Stimulated activated CD8-positive, alpha-beta memory T cell treated with anti-CD3 and anti-CD28 coated beads, Interleukin-4, amount 100 ng/mL, for 1 hour (primary cell): ENCODE measurements at places on chromosomes 7 and 10.

DNA sequence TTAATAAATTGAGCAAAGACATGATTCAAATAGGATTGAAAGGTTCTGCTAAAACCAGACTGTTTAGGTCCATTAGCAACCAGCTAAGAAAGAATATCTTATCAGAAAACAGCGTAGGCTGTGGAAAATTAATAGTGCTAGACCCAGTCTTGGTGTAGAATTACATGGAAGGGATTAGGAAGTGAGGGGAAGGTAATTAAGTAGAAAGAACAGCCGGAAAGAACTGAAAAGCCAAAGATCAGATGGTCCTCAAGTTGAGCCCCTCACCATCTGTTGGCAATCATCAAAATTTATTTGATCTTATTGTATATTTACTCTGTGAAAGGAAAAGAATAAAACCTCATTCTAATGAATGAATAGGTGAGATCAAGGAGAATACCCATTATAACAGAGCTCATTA lies 50.1 kb downstream of the COL1A2 start:
- no peak for DNase-seq

GRCh38 chr7:103651593-103652377 lies 205.8 kb upstream of the SLC26A5 start:
- no peak for DNase-seq

DNA sequence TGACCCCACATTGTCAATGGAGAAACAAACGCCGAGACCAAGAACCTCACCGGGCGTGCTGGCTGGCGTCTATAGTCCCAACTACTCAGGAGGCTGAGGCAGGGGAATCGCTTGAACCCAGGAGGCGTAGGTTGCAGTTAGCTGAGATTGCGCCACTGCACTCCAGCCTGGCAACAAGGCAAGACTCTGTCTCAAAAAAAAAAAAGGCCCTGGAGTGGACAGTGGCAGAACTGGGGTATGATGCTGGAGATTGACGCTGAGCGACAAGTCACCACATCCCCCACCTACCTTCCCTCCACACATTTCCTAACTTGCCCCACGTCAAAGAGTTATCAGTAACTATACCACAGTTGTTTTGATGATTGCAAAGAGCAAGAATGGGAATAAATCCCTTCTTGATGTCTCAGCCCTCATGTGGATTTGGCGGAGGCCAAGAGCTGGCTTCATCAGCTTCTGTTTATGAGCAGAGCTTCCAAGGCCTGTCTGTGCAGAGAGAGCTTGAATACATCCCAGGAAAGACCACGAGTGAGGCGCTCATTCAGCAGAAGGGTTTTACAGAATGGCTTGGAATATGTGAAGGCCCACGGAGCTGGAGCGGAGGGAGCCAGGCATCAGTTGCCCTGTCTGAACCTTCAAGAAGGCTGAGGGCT lies 28.0 kb upstream of the TNS3 start:
- no peak for DNase-seq

GRCh38 chr10:77452952-77453564 lies 184.6 kb downstream of the KCNMA1 start:
- DNase-seq = no peak

- DNase-seq = no peak
These were observed 92.4 kb upstream of the PIK3CG start for GRCh38 chr7:106772655-106773108.

DNA sequence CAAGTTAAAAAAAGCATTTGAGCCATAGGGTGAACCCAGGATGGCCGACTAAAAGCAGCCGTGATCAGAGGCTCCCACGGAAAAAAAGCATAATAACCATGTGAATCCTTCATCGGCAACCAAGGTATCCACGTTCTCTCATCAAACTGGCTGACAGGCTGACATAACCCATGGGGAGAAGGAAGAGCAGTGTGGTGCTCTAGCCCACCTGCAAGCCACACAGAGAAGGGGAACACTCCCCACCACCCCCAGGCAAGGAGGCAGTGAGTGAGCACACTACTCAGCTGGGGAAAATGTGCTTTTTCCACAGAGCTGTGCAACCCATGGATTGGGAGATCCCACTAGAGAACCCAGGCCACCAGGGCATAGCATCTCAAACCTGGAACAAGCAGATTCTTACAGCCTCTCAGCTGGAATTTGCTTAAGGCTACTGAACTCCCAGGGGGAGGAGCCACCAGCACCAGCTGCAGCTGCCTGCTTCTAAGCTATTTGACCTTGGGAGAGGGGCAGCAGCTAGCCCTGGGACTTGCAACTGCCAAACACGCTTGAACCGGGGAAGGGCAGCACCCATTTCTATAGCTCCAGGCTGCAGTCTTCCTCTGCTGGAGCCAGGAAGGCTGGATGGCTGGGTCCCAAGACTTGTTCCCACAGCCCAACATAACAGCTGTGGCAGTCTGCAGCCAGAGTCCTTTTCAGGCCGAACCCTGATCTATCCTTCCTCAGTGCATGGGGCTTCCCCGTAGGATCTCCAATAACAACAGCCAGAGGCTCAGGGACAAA lies 178.2 kb upstream of the NRG3 start:
- DNase-seq = no peak

GRCh38 chr7:78083476-78084120 lies 285.0 kb downstream of the PHTF2 start:
- DNase-seq = no peak

GRCh38 chr10:93059975-93060886 lies at the start of gene CYP26C1:
Gene CYP26C1 (plus strand): TSS chr10:93060798. CDS start chr10:93061264, 466 bp downstream.
- no peak for DNase-seq

DNA sequence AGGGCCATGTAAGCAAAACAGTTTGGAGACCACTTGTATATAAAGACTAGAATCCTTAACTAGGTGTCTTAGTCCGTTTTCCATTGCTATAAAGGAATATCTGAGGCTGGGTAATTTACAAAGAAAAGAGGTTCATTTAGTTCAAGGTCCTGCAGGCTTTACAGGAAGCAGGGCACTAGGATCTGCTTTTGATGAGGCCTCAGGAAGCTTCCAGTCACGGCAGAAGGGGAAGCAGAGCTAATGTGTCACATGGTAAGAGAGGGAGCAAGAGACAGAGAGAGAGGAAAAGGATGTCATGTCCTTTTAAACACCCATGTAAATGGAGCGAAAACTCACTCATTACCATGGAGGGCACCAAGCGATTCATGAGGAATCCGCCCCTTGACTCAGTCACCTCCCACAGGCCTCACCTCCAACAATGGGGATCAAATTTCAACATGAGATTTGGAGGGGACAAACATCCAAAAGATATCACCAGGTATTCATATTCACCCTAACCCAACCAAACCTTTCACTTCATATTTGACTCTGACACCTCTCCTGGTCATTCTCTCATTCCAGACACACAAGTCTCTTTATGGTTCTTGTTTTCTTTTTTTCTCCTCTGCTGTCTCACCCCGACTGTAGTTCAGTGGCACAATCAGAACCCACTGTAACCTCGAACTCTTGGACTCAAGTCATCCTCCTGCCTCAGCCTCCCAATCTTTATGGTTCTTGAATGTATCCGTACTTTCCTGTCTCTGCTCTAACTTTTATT lies 30.1 kb upstream of the ASAH2 start:
- DNase-seq = no peak

GRCh38 chr10:62379394-62379793 lies 5.2 kb downstream of the ZNF365 start:
- DNase-seq = no peak
